Endothelial cell (in vitro differentiated cells): ENCODE measurements at places on chromosomes 5 and 9. TPM values are rescaled to one million over a fixed set of nuclear protein-coding genes. Genes with fewer than 3 reads are reported as not detected.

DNA sequence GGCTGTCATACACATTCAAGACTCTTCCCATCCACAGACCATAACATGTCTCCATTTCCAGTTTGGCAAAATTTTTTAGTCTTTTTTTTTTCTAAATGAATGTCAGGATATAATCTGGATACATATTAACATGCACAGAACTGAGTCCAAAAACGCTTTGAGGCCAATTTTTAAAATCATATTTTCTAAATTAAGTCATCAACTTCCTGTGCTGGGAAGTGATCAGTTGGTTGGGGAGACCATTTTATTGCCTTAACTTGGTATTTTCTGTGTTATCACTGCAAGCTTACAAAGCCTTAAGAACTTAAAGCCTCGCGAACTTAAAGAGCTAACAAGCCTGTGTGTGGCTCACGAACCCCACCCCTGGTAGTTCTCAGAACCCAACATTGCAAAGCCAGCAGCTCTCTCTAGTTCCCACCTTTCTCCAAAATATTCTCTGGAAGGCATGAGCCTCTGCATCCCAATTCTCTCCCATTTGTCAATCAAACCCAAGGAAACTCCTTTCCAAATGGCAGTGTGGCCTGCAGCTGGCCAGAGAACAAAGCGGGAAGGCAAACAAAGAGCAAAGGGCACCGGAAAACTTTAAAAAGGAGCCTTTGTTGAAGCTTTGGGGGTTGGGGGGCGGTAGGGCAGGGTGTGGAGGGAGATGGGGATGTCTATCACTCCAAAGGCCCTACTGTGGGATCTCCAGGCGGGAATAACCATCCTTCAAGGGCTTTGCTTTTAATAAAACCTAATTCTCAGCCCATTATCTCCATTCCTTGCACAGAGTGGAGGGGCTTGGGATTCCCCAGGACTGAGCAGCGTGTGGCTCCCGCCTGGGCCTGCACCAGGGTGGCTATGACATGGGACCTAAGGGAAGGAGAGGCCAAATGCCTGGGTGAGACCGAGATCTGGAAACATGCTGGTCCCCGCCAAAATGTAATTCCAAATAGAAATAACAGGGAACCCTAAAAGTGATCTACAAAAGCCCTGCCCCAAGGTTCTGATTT lies 65.0 kb downstream of the ROR2 start:
- DNase-seq = no peak

GRCh38 chr9:37729499-37729898 lies 24.1 kb upstream of the TRMT10B start:
- DNase-seq = no peak

DNA sequence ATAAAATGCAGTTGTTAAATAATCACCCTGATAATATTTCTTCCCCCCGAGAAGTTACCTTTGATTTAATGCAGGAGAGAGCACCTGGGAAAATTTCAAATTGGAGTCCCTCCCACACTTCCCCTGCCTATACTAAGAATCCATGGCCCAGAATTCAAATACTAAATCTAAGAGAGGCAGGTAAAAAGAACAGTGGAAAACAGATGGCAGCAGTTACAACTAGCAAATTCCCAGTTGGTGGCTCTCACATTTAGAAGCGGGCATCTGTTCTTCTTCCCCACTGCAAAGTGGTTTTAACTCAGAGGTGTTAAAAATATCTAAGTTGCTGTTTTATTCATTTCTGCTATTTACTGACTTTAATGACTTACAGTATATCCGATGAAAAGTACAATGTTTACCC lies 210.4 kb upstream of the ELAVL2 start:
- no peak for DNase-seq

- no peak for DNase-seq
Measured at GRCh38 chr5:40555886-40556285, 123.8 kb upstream of the PTGER4 start.

GRCh38 chr9:20364959-20365358 lies 257.3 kb downstream of the MLLT3 start:
- no peak for DNase-seq

DNA sequence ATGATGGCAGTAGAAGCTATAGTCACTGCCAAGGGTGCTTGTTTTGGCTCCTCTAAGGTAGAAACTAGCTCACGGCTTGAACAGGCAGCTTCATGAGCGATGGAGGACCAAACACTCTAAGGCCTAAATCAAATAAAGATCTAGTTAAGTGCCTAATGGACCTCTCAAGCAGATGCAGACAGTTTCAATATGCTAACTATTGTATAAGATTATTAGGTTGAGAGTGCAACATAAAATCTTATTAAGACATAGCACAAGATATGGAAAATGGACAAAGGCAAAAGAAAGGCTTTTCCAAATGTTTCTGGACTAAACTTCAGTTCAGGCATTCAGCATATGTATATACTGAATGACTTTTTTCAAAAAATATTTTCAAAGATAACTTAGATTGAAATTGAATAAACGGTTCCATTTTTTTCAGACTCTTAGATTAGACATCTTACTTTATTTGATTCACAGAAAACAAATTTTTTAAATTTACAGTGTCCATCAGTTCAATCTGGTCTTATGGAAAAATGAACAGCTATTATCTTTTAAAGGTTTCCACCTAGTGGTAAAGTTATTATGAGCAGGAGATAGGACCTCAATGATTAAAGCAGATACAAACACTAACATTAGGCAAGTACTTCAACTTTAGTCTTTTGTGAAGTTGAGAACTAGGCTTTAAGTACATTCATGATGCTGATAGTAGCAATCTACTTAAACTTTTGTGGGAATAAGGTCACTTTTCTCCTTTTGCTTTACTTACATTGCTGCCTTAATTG lies 1167.7 kb downstream of the MAT2B start:
- no peak for DNase-seq

CFAP157 gene
- 0.85 TPM for total RNA-seq

- no peak for DNase-seq
Measured at GRCh38 chr9:11128156-11128555, 515.4 kb upstream of the PTPRD start.

GRCh38 chr5:63960646-63961045 lies 1.6 kb downstream of the HTR1A start:
- DNase-seq = no peak

GRCh38 chr9:33813712-33814641 lies 3.0 kb upstream of the UBE2R2 start:
- DNase-seq = no peak

- DNase-seq = no peak
Measured at GRCh38 chr9:113578882-113579282, 115.4 kb downstream of the RGS3 start.

DNA sequence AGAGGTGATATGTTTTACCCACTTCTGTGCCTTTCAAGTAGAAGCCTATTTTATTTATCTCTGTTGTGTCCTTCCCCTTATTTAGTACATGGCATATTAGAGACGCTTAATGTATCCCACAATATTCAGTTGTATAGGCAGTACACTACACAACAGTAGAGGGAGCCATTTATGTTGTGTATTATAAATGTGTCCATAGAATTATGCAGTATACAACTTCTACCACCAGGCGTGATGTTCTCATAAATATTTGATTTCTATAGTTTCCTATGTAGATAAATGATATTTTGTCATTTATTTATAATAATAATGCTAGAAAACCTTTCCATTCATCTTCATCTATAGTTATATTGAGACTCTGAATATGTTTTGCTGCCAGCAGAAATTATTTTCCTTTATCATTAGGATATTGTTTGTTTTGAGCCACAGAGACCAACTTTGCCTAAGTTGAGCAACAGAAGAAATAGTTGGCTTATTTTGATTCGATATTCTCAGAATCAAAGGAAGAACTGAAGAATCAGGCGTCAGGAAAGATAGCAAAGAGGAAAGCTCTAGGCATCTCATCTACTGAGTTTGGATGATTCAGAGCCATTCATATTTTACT lies 81.7 kb downstream of the ADAMTS19 start:
- DNase-seq = no peak

DNA sequence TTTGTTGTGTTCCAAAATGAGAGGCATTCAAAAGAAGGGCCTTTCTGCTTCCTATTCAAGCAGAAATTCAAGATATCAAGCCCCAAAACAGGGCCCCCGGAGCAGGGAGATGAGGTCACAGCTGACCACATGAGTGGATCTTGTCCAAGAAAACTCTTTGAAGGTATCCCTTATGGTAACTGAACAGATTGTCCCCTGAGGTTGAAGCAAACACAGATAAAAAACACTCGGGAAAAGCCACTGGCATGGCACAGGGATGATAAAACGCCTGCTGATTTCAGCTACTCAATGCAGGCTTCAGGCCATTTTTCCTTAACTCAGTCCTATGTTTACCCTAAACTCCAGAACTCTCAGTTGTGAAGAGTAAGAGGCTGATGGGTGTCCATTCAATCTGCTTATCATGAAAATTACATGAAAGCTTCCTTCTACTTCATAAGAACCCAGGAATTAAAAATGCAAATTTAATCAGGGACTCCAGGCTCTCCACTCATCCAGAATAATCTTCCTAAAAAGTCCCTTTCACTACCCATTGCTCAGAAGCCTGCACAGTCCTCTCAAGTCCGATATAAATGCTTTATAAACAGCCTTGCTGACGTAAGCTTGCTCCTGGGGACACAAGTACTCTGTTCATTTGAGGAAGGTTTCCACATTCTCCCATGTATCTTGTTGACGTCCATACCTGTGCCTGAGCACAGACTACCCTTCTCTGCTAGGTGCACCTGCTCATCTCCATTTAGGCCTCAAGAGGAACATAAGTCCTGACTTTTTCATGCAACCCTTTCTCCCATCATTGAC lies 35.9 kb upstream of the SLC1A3 start:
- no peak for DNase-seq

GRCh38 chr9:127862075-127863011 lies 7.9 kb upstream of the ENG start:
- no peak for DNase-seq

DNA sequence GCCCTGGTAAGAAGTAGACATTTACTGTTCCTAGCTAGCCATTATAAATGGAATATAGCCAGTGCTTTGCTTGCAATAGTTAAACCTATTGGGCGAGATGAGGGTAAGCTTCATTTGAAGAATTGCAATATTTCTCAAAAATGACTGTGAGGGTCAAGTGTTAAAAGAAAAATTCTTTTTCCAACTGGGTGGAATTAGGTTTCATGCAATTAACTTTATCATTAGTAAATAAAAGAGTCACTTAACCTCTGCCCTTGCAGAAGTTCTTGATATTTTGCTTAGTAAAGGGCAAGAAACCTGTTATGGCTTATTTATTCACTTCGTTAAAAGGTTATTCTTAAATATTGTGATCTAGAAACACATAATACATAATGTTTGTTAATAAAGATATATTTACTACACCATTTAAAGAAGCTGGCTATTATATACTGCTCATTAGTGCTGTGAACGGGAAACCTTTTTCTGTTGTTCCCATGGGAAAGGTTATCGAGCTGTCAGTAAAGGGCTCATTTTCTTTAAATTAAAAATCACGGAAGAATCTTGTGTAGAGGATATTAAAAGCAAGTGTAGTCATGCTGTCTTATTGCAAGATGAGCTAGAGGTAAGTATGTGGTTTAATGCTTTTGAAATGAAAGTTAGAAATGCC lies 370.5 kb downstream of the CSNK1G3 start:
- DNase-seq = no peak

DNA sequence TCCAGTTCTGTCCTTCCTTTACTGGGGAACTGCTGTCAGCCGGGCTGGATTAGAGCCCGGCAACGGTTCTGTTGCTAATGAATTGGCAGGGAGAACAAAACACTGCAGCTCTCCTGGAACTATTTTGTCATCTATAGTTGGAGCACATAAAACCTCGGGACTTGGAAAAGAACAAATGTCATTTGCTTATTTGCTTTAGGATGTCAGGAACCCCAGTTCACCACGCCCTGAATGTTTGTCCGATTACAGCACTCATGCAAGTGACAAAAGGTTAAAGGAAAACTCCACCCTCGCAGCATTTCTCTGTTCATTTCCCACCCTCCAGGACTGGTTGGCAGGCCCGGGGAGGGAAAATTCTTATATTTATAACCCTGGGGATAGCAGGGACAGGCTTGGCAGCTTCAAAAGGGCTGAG lies 66.4 kb upstream of the PLPP1 start:
- DNase-seq = no peak

- DNase-seq = no peak
Measured at GRCh38 chr9:112061152-112061740, 113.9 kb downstream of the SUSD1 start.

CCDC187 gene
- 0.05 TPM for total RNA-seq

DNA sequence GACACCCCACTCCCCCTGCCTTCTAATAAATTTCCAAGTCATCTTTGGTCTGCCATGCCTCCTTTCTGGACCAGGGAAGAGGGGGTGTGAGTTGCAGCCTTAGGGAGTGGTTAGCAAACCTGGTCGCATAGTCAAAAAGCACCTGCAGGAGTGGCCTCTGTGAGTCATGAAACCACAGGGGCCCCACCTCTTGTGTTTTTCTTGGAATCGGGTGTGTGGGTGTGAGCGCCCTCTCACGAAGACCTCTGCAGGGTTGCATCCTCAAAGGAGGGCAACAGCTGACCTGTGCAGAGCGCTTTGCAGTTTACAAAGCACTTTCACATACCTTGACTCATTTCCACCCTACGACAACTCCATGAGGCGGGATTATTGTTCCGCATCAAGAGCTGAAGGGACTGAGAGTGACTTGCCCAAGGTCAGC lies 36.8 kb upstream of the TEX48 start:
- DNase-seq = no peak

- no peak for DNase-seq
Measured at GRCh38 chr5:135391869-135392255, 7.2 kb downstream of the MACROH2A1 start.
